ENCODE measurements at places on chromosomes 5 and 9.

DNA sequence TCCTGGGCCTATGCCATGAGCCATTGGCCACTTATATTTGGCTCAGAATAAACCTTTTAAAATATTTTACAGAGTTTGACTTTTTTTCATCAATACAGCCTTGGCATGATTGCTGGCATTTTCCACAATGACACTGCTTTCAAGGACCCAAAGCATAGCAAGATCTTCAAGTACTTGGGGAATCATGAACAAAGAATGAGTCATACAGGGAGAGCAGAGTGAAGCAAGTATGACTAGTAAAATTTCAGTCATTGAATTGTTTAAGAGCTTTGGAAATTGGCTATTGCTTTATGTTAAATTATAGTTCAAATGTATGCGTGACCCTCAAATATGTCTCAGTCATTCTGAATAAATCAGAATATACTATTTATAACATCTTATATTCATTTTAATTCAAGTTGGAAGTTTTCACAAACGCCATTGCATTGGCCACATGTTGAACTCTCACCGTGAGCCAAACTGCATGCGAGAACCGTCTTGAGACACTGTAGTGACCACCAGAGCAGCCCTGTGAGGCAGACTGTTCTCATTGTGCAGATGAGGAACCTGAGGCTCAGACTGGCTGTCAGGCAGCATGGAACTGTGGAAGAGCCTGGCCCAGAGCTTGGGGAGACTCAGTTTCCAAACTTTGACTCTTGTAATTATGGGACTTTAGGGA is 52.9 kb downstream of the GDNF start:
- DNase-seq: peak; percentile 75

GRCh38 chr9:73046769-73047168 is 93.9 kb upstream of the ALDH1A1 start:
- DNase-seq: no peak

GRCh38 chr5:16615741-16616535 is 859 bp downstream of the RETREG1 start:
- no peak for DNase-seq

- DNase-seq: no peak
These were observed 1.0 kb downstream of the FOXE1 start for GRCh38 chr9:97853844-97854695.

GRCh38 chr9:81653240-81653639 is 36.1 kb downstream of the TLE1 start:
- peak; percentile 29 for DNase-seq

- no peak for DNase-seq
These were observed 102.4 kb downstream of the MED27 start for GRCh38 chr9:131977109-131977838.

DNA sequence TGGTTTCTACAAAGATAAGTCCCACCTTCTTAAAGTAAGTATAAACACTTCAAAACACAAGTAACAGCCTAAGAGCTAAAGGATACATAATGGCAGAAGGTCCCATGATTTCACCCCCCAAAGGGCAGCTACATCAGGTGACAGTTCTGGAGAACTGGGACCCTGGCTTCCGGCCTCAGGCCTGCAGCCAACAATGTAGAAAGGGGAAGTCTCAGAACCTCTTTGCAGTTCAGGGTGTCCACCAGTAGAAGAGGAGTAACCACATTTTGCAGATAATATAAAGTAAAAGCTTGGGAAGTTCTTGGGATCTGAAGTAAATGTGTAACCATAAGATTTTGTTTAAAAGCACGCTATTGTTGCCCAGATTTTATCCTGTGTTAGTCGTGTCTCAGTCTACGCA is 267.4 kb upstream of the VLDLR start:
- DNase-seq: no peak

GRCh38 chr9:14906000-14906399 is 4.2 kb downstream of the FREM1 start:
- DNase-seq: peak; percentile 23

DNA sequence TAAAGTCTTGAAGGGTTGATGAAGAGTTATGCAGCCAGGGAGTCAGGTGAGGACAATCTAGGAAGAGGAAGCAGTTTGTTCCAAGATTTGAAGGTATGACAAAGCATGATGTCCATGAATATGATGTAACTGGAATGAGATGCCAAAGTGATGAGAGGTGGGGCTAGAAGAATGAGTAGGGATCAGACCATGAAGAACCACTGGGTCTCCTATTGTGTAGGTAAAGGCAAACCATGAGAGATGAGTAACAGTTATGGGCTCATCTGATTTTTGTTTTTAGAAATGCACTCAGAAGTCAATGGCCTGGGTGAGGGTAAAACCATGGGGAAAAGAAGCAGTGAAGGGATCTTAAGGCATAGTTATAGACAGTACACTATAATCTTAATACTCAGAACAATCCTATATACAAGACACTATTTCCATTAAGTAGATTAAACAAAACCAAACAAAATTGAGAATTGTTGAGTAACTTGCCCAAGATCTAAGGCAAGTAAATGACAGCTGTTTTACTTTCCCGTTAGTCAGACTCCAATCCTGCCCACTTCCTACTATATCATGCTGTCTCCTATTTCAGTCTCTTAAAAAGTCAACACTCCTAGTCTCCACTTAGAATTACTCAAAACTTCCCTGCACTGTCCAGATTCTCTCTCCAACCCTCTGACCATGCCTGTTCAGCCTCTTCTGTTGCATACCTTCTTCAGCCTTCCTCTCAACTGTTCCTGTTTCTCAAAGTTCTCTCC is 393.8 kb upstream of the MEF2C start:
- DNase-seq: no peak

- peak; percentile 47 for DNase-seq
These were observed 13.5 kb upstream of the BARX1 start for GRCh38 chr9:93968451-93969327.

DNA sequence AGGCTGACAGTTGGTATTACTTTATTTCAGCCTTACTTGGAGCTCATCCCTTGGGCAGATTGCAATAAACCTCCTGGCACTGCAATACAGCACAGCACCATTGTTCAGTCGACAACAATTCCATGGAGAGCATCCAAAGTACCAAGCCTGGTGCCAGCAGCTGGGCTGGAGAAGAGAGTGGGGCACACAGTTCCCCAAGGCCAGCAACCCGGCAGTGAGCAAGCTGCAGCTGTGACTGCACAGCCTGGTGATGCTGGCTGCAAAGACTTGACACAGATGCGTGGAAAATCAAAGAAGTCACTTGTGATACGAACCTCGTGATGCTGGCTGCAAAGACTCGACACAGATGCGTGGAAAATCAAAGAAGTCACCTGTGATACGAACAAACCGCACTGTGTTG is 125.4 kb downstream of the ATPSCKMT start:
- no peak for DNase-seq

GRCh38 chr9:13274886-13275641 is 4.4 kb downstream of the MPDZ start:
- DNase-seq: peak; percentile 61

- DNase-seq: no peak
These were observed 31.6 kb downstream of the RGMB start for GRCh38 chr5:98805070-98805469.

GRCh38 chr5:82406205-82406773 is 128.1 kb upstream of the RPS23 start:
- peak; percentile 77 for DNase-seq

GRCh38 chr5:155753943-155754581 is 572.9 kb upstream of the SGCD start:
- DNase-seq: no peak

GRCh38 chr9:133321411-133321935 is 14.5 kb downstream of the SURF6 start:
- no peak for DNase-seq

DNA sequence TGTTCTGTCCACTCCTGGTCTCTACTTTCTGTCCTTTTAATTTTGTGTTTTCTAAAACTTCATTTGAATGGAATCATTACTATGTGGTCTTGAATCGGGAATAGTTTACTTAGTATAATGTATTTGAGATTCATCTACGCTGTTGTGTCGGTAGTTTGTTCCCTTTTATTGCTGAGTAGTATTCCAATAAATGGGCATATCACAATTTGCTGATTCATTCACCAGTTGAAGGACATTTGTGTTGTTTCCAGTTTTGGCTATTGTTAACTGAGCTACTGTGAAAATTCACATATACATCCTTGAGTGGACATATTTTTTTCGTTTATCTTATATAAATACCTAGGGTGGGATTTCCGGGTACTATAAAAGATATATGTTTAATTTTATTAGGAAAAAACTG is 19.5 kb upstream of the PPARGC1B start:
- no peak for DNase-seq

GRCh38 chr9:87829756-87830155 is 52.9 kb upstream of the SPATA31E1 start:
- no peak for DNase-seq

DNA sequence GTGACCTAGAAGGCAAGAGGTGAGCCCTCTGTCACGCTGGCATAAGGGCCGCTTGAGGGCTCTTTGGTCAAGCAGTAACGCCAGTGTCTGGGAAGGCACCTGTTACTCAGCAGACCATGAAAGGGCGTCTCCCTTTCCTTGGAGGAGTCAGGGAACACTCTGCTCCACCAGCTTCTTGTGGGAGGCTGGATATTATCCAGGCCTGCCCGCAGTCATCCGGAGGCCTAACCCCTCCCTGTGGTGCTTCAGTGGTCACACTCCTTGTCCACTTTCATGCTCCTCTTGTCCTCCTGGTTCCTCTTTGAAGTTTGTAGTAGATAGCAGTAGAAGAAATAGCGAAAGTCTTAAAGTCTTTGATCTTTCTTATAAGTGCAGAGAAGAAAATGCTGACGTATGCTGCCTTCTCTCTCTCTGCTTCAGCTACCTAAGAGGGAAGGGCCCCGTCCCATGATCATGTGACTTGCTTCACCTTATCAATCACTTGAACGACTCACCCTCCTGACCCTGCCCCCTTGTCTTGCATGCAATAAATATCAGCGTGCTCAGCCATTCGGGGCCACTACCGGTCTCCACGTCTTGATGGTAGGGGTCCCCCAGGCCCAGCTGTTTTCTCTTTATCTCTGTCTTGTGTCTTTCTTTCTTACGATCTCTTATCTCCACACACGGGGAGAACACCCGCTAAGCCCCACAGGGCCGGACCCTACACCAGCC is 16.7 kb upstream of the SCGB3A1 start:
- peak; percentile 54 for DNase-seq

DNA sequence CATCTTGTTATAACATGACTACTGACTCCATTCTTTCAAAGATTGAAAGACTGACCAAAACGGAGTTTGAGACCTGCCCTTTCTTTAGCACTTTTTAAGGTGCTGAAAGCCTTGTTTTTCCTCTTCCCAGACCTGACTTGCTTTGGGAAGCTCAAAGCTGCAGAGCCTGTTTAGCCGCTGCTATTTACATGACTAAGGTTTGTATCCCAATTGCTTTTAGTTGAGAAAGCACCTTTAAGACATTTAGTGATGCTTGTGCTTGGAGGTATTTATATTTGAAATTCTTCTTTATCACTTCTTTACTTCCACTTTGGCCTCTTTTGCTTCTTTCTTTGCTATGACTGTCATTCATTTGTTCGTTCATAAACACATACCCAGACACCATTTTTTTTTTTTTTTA is 182.6 kb upstream of the ELL2 start:
- no peak for DNase-seq

DNA sequence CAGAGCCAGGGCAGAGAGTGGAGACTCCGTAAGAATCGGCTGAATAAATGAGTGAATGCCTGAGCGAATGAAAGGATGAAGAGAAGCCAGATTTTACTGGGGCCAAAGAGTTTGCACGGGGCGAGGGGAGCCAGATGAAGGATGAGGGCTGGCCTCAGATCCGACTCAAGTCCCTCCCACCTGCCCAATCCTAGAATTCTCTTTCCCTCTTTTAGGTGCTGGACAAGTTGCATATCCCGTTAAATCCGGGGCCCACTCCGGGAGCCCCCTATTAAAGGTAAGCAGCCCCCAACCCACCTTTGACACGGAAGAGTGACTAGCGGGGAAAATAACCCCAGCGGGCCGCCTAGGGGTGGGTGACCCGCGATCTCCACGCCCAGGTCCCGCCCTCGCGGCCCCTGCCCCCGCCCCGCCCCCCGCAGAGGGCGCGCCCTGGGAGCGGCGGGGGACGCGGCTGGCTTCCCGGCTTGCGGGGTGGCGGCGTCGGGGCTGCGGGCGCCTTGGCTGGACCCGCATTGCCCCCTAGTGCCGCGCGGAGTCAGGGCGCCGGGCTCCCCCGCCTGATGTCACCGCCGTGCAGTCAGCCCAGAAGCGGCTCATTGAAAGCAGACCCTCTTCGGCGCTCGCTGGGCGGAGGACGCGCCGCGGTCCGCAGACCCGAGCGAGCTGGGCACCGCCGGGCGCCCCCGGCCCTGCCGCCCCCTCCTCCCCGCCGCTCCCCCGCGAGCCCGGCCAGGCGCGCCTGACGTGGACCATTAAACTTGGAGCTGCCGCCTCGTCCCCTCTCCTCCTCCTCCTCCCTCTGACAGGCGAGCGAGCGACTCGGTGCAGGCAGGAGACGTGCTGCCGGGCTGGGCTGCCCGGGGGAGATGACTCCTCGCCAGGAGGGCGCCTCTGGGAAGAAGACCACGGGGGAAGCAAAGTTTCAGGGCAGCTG is at the start of gene ADRA1B:
Gene ADRA1B, plus strand, starts transcription at position 579 of the 937 bp plus-strand sequence. CDS start 424 bp downstream, outside the sequence.
- DNase-seq: peak; percentile 46

GRCh38 chr9:15426019-15426418 is 3.3 kb downstream of the SNAPC3 start:
- no peak for DNase-seq

DNA sequence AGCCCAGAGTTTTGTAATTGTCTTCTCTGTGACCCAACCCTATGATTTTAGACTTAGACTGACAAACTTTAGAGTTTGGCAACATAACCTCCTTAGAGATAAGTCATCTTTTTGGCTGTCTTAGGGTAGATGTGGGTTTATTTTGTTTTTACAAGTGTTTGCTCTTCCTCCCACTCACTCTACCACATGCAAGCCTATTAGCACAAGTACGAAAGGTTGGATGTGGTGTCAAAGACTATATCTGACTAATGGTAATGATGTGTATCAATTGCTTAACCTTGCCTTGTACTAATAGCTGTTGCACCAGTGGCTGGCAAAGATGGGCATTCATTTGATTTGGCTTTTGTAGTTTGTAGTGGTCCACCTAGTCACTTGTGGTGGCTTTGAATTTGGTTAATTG is 46.5 kb downstream of the SLC25A46 start:
- DNase-seq: peak; percentile 57

GRCh38 chr9:37953775-37954437 is 50.0 kb upstream of the SLC25A51 start:
- peak; percentile 95 for DNase-seq

DNA sequence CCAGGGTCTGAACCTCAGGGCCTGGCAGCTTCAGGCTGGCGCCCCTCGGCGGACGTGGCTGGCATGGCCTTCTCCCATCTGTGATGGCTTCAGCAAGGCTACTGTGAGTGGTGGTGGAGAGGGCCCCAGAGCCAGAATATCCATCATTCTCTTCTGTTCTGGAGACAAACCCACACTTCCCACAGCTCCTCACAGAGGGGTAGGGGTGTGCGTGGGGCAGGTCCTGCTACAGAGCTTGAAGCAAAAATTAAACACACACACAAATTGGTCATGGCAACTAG is 9.6 kb downstream of the GPX3 start:
- DNase-seq: no peak
